ENCODE measurements at places on chromosomes 1 and 21.

DNA sequence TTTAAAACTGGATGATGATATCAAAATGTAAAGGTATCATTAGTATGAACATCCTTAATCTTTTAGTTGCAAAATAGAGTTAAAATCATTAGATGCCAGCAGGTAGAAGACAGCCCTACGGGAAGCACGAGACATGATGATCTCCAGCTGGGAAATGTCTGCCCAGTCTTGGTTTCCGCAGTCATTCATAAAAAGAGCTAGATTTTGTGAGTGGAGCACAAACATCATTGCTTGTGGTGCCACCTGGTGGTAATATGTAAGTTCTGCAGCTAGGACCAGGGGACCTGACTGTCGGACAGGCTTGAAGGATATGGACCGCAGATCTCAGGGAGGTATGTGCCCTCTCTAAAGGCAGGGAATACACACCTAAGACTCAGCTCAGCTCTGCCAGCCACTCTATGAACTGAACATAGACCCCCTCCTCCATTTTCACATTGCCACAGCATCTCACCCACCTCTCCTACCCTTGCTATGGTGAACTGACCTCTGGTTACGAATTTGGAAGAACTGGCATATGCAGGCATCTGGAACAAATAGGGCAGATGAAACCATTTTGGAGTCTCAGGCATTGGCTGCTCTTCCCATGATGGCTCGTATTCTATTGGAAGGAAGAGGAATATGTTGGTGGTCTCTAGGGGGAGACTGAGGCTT lies 9.2 kb downstream of the FCMR start:
- no peak for DNase-seq

DNA sequence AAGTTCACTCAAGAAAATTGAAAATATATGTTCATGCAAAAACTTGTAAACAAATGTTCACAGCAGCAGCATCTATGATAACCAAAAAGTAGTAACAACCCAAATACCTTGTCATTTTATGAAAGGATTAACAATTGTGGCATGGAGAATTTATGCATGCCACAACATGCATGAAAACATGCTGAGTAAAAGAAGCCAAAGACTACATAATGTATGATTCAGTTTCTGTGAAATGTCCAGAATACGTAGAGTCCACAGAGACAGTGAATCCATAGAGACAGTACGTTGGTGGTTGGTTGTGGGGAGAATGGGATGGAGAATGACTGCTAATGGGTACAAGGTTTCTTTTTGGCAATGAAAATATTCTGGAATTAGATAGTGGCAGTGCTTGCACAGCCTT lies 148.7 kb downstream of the MAST2 start:
- DNase-seq: no peak

GRCh38 chr1:32953495-32953894 lies 11.1 kb downstream of the RNF19B start:
- no peak for DNase-seq

DNA sequence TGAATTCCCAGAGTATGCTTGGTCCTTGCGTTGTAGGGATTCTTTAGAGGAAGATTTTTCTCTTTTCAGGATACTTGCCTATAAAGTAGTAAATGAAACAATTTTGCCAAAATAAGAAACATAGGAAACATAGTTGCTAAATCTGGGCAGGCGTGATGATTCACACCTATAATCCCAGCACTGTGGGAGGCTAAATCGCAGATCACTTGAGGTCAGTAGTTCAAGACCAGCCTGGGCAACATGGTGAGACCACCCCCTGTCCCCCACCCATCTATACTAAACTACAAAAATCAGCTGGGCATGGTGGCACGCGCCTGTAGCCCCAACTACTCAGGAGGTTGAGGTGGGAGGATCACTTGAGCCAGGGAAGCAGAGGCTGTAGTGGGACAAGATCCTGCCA lies 4.9 kb downstream of the ARV1 start:
- DNase-seq: no peak

DNA sequence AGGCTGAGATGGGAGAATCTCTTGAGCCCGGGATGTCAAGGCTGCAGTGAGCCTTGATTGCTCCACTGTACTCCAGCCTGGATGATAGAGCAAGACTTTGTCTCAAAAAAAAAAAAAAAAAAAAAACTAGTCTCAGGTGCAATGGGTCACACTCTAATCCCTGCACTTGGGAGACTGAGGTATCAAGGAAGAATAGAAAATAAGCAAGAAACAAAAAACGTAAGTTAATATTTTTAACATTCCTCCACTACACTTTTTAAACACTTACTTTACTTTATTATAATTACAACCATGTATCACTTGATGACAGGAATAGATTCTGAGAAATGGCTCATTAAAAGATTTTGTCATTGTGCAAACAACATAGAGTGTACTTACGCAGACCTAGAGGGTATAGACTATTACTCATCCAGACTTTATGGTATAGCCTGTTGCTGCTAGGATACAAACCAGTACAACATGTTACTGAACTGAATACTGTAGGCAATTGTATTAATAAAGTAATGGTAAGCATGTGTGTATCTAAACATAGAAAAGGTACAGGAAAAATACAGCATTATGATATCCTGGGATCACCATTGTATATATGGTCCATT lies 1244.1 kb upstream of the ADGRL4 start:
- no peak for DNase-seq

DNA sequence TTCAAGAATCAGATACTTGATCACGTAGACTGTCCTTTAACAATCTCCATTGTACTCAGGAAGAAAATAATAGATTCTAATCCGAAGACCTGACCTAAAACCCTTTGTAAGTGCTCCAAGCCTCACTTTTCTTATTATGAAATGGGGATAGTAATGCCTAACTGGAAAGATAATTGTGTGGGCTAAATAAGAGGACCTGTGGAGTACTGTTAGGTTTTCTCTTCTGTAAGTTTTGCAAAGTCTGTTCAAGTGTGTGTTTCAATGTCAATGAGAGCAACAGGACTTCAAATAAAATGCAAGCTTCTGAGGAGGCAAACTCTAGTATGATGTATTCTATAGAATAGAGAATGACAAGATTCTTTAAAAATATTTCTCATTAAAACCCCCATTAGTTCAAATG lies 348.6 kb downstream of the USP25 start:
- no peak for DNase-seq

- no peak for DNase-seq
These were observed 32.7 kb upstream of the COA6 start for GRCh38 chr1:234340528-234340927.

DNA sequence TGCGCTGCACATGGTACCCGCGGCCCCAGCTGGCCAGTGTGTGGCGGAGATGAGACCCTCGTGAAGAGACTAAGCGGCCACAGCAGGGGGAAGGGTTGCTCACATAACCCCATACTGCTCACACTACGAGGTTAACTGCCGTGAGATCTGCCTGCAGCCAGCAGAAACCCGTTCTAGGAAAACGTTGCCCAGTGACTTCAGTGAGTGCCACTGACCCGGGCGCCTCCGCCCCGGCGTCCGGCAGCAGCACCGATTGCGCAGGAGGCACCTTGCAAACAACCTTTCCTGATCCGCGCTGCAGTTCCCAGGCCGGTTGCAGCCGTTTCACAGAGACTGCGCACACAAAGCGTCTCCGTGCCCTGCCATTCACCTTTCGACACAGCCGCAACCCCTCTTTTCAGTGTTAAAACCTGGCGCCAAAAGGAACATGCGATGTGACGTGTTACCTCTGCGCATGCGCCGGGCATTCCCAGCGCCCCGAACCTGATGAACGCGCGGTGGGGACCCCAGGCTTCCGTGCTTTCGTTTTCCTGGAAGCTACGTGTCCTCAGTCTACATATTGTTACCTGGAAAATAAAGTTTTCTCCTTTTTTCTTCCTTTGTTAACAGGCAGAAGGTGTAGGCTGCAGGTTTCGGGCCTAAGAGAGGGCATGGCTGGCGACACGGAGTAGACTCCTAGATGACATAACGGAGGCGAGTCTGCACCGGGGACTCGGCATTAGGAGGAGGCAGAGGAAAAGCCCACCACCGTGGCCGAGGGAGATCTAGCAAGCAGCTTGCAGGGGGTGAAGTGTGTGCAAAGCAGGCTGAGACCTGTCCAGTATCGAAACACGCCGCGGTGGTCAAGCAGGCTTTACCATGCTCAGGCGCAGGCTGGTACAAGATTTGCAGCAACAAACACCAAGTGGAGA lies 8.9 kb downstream of the VPS26C start:
- no peak for DNase-seq

DNA sequence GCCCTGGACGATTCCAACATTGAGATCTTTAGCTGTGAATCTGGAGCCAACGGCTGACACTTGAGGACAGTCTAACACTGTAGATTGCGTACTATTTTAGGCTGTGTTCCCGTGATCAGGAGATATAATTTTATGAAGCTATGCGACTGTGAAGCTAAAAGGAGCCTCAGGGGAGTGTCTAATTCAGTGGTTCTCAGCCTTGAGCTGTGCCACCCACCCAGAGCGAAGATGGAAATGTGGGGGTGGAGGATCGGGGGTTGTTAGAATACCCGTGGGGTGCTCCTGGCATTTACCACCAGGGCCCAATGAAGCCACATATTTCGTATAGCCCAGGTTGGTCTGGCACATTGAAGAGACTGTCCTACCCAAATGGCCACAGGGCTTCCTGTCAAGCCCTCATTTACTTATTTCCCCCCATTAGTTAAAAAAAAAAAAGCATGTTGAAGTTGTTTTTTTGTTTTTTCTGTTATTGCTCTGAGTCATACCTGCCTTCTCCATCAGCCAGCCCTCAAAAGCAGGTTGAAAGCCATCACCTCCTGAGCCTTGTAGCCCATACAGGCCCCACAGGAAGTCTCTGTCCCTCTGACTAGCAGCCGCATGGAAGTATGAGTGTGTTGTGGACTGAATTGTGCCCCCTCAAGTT lies 141.7 kb downstream of the GALNT2 start:
- DNase-seq: no peak

- no peak for DNase-seq
These were observed 212.0 kb upstream of the BEND5 start for GRCh38 chr1:48988633-48989197.

DNA sequence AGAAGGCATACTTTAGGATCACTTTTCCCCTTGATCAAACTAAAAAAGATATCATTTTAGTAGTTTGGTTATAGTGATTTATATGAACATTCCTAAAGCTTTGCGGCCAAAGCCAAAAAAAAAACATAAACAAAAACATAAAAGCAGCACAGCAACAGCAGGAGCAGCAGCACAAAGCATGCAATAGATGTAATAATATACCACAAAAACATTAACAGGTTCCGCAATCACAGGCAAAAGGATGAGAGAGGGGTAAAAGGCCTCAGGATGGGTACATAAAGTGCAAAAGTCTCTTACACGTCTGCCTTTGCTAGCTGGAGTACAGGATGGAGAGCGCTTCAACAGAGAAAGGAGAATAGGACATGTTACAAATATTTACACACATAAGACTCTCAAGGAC lies 119.0 kb downstream of the COQ8A start:
- no peak for DNase-seq

- no peak for DNase-seq
These were observed 16.4 kb downstream of the ATP1A2 start for GRCh38 chr1:160131803-160132565.

DNA sequence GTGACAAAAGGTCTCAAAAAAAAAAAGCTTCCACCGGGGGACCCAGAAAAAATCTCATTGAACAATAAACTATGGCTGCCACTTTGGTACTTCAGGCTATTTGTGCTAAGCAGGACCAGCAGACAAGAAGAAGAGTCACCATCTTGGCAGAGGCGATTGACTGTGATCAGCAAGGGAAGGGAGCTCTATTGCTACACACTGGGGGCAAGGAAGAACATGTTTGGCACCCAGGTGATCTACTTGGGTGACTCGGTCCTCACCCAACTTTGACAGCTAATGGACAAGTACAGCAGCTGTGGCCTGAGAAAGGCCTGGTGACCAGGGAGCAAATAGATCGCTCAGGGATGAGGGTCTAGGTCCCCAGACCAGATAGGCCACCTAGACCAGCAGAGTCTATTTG lies 53.4 kb upstream of the SRP9 start:
- DNase-seq: no peak

DNA sequence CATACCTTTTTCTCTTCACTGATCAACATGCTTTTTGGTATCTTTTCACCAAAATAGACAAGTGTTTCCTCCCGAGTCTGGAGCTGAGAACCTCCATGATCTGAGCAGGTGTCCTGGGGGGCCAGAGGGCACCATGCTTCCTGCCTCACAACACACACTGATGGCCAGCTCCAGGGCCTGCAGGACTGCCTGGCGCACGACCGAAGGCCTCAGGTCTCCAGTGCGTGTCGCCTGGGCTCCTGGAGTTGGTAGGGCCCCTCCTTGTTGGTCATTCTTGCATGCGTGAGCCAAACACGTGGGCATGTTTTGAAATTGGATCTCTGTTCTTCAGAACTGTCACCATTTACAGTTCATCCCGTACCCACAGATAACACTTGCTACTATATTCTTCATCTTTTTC lies 64.4 kb downstream of the SLC37A1 start:
- DNase-seq: no peak

- no peak for DNase-seq
These were observed 1004.2 kb downstream of the TTLL7 start for GRCh38 chr1:82994616-82995263.

GRCh38 chr1:183983371-183984105 lies 54.0 kb downstream of the COLGALT2 start:
- no peak for DNase-seq

DNA sequence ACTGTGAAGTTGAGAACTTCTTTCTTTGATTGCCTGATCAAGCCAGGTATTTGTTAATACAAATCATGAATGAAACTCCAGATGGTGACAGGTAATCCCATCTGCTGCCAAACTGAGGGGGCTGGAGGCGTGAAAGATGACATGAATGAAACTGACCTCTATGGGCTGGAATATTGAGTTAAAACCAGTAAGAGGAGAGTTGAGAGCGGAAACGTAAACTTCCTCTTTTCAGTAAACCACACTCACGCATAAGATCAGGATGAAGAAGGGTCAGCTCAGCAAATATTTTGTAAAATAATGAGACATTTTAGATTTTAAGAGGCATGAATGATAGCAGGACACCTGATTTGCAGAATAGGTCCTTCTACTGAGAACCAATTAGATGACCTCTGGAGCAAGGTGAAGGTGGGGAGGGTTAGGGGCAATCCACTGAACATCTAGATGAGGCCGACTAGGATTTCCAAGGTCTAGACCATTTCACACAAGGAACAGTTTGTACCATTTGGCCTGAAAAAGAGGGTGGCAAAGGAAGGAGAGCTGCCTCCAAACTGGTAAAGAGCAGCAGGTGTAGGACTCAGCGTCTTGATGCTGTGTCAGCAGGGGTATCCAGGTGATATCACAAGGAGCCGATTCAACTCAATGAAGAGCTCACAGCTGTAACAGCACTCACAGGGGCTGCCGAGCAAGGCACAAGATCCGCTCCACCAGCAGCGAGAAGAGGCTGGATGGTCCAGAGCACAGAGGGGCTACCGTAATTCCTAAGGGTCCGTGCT lies 132.6 kb downstream of the NTPCR start:
- no peak for DNase-seq

- no peak for DNase-seq
These were observed 2.6 kb downstream of the E2F2 start for GRCh38 chr1:23528250-23528978.

GRCh38 chr1:6783936-6784559 lies 1.2 kb upstream of the CAMTA1 start:
- DNase-seq: no peak

GRCh38 chr1:98903261-98903660 lies 101.4 kb downstream of the PLPPR5 start:
- DNase-seq: no peak

All from cortex of kidney (tissue), 1 donor.